GM23248 (cell line): ENCODE measurements at places on chromosomes 12 and 14. TPM values are rescaled to one million over a fixed set of nuclear protein-coding genes. Genes with fewer than 3 reads are reported as not detected.

The TM9SF1 gene
- total RNA-seq = 102 and 163 TPM in 2 replicates

The TAS2R20 gene
- total RNA-seq = 1.8 and 2.5 TPM in 2 replicates

GRCh38 chr14:30533126-30533525, 25.8 kb upstream of the G2E3 start:
- H3K4me3 ChIP-seq = no peak overlapping the region
- no peak overlapping the region for H3K27ac ChIP-seq
- H3K36me3 ChIP-seq = no peaks in the 10 kb centered on the region

DNA sequence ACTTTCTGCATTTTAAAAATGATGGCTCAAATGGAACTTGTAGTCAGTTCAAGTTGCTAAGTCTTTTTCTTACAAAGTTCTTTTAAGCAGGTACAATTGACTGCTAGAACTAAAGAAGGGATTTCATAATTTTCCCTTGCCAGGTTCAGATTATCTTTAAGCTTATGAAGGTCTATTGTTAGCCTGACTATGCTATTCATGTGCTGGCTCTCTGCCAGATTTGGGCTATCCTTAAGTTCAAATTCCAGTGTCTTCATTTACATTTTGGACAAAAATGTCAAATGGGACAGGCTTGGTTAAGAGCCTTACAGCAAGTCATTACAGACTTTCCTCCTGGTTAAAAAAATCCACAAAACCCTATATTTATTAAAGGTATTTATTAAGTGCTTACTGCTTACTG, 42.3 kb downstream of the INSM2 start:
- no peak overlapping the region for H3K27ac ChIP-seq
- peak; percentile 6 for DNase-seq
- no peaks in the 10 kb centered on the region for H3K27me3 ChIP-seq
- no peaks in the 10 kb centered on the region for H3K4me1 ChIP-seq
- no peak overlapping the region for H3K4me3 ChIP-seq

DNA sequence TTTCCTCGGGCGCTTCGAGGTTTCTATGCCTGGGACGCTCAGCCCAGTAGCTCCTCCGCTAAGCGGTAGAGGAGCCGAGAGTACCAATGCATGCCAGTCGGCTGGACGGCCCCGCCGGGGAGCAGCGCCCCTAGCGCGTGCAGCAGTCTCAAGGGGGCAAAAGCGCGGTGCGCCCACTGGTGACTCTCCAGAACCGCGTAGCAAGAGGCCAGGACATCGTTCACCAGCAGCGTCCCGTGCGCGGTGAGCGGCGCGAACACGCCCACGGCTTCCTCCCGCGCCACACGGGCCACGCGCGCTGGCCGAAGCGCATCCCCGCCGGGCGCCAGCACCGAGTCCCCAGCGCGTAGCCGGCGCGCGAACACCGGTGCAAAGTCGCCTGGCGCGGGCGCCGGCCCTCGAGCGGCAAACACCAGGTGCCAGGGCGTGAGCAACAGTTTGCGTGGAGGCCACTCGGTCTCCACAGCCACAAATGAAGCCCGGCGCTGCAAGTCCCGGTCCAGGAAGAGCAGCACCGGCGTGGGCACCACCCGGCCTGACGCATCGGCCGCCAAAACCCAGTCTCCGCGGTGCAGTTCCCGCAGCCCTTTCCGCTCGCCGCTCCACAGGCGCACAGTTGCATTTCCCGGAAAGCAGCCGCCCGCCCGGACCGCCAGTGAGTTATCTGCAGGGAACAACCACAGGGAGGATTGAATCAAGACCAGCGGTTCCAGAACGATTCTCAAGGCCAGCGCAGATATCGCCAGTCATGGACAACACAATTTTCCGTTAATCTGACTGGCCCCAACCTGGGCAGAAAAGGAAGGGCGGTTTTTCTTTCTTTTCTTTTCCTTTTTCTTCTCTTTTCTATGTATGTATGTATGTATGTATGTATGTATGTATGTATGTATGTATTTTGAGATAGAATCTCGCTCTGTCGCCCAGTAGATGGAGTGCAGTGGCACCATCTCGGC, 4.5 kb downstream of the DHH start:
- peaks cover 23% of the 10 kb centered on the region; the same call in 1 of the 2 replicates for H3K4me1 ChIP-seq
- no peaks in the 10 kb centered on the region for H3K36me3 ChIP-seq
- H3K4me3 ChIP-seq = peak overlapping the region; percentile 61
- DNase-seq = peak; percentile 73
- peaks cover 14% of the 10 kb centered on the region for H3K27me3 ChIP-seq

DNA sequence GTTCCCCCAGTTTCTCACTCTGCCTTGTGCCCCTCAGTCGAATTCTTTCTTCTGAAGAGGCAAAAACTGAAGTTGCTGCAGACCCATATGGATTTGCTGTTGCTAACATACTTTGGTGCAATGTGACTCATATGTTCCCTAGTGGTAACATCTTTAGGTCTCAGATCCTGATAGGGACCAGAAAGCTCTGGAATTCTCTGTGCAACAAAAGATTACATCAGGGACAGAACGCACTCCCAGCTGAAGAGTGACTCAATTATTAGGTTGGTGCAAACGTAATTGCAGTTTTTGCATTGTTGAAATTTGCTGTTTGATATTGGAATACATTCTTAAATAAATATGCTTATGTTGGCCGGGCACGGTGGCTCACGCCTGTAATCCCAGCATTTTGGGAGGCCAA, 8.2 kb upstream of the DHRS2 start:
- no peak overlapping the region for H3K27ac ChIP-seq
- H3K27me3 ChIP-seq = no peaks in the 10 kb centered on the region; the same call in 1 of the 2 replicates
- H3K4me1 ChIP-seq = no peaks in the 10 kb centered on the region
- DNase-seq = peak; percentile 31

DNA sequence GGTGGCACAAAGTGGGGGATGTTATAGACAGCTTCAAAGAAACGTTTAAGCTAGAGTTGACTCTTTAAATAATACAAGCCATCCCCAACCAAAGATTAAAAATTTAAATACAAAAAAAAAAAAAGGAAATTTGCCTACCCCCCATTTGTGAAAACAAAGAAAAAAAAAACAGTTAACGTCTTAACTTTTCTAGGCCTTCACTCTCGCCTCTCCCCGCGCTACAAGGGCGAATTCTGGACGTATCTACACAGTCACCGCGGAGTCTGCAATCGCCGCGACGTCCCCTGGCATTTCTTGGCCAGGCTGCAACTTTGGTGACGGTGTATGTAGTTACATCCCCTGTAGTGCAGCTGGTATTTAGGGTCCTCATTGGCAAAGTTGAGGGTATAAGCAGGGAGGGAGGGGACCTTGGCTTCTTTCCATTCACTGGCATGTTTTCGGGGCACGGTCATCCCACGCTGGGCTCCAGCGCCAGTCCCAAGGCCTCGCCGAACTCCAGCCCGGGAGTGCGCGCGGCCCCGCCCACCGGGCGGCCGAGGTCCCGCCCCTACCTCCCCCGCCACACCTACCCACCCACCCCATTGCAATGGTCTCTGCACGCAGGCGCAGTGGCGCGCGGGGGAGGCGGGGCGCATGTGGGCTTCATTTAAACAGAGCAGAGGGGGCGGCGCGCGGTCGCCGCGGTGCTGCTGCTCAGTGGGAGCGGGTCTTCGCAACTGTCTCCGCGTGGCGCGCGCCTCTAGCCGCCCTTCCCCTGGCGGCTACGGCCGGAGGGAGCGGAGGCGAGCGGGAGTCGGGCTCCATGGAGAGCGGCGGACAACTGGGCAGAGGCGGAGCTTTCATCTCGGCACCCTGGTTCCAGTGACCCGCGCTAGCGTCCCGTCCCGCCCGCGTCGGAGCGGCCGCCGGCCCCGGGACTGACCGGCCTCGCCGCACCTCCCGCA, at the start of gene NUDT4:
TSS of gene NUDT4 (plus strand) at position 674 of the 944 bp plus-strand sequence. CDS start 398 bp downstream, outside the sequence.
- peak within 1 kb of the TSS; percentile 100 for H3K4me3 ChIP-seq
- peak; percentile 94 for DNase-seq
- no peaks in the 10 kb centered on the region for H3K27me3 ChIP-seq
- H3K36me3 ChIP-seq = no peaks in the 10 kb centered on the region

DNA sequence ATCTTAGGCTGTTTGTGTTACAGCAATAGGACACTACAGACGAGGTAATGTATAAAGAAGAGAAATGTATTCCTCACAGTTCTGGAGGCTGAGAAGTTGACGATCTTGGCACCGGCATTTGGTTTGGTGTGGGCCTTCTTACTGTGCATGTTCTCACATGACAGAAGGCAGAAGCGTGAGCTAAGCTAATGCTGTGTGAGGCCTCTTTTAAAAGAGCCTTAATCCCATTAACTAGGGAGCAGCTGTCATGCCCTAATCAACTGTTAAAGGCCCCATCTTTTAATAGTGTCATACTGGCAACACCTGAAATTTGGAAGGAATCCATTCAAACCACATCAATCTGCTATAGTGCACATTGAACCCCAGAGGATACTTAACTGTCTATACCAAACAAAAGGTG, 992.9 kb downstream of the GALC start:
- no peaks in the 10 kb centered on the region for H3K36me3 ChIP-seq
- no peak overlapping the region for H3K4me3 ChIP-seq
- H3K27ac ChIP-seq = no peak overlapping the region

DNA sequence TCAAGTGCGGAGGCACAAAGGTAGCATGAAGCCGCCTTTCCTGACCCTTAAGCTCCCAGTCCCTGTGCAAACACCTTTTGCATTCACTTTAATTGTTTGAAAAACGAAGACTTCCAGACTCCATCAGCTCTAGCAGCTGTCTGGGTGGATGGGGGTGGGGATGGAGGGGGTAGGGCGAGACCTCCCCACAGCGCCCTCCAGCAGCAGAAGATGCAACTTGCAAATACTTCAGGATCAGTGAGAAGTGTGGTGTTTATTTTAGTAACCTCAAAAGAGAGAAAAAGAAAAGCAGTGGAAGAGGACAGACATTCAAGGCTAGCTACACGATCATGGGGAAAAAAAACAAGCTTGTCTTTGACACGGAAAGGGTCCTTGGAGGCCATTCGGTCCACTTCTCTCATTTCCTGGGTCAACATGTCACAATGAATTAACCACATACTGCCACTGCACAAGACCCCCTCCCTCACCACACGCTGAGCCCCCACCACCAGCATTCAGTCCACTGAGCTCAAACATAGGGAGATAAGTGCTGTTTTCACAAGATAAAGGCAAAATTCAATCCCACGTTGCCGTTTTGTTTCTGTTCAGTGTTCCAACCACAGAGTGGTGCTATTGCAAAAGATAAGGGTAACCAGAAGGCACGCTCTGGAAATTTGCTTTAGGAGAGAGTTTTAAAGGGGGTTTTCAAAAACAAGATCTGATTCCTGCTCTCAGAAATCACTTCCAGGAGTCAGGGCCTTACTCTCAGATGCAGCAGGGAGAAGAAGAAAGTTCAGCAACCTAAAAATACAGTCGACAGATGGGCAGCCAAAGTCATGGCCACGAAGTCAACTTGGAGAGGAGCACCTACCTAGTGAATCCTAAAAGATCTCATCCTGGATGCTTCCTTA, 3.3 kb upstream of the NTF3 start:
- peaks cover 67% of the 10 kb centered on the region for H3K27me3 ChIP-seq
- H3K27ac ChIP-seq = no peak overlapping the region
- 0 out of 2 replicates have a peak overlapping the region, but pooled peaks have one; percentile 27 for H3K4me3 ChIP-seq
- H3K36me3 ChIP-seq = no peaks in the 10 kb centered on the region

- no peak for DNase-seq
- H3K36me3 ChIP-seq = no peaks in the 10 kb centered on the region
- H3K27ac ChIP-seq = no peak overlapping the region
- H3K4me3 ChIP-seq = no peak overlapping the region
Observed at GRCh38 chr12:89436062-89436461, 83.8 kb upstream of the DUSP6 start.

GRCh38 chr12:66662179-66662578, 16.7 kb downstream of the GRIP1 start:
- H3K36me3 ChIP-seq = no peaks in the 10 kb centered on the region
- H3K4me1 ChIP-seq = no peaks in the 10 kb centered on the region
- H3K4me3 ChIP-seq = no peak overlapping the region
- H3K27me3 ChIP-seq = peaks cover 16% of the 10 kb centered on the region
- no peak for DNase-seq
- no peak overlapping the region for H3K27ac ChIP-seq

DNA sequence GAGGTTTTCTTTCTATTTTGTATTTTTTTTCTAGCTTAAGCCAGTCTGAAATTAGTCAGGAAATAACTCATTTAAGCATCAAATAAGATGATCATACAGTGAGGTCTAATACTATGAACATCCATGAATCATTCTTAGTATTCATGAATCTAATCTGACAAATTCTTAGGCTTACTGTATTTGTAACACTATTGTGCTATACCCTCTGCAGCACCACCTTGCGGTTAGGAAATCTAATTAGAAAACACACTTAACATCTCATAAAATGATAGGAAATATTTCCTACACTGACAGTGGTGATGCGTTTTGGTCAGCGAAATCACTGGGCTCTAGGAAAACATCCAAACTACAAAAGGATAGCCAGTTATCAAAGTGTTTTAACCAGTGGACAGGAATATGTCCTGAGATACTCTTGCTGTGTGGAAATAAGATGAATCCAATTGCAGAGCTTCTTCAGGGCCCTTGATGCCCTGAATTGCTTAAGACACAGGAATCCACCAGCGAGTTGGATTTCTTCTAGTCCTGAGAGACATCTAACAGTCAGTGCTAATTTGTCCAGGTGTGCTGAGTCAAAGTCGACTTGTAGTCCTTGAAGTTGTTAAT, 109.3 kb upstream of the MYF6 start:
- H3K4me1 ChIP-seq = peaks cover 51% of the 10 kb centered on the region
- peak; percentile 82 for DNase-seq
- no peaks in the 10 kb centered on the region for H3K36me3 ChIP-seq
- H3K27ac ChIP-seq = peak overlapping the region; percentile 45; the same call in 1 of the 2 replicates

- DNase-seq = no peak
- H3K4me1 ChIP-seq = peaks cover 2% of the 10 kb centered on the region
- no peaks in the 10 kb centered on the region for H3K27me3 ChIP-seq
- H3K36me3 ChIP-seq = no peaks in the 10 kb centered on the region
Observed at GRCh38 chr14:51236314-51236713, 3.7 kb upstream of the TMX1 start.

- H3K4me3 ChIP-seq = no peak overlapping the region
- no peaks in the 10 kb centered on the region for H3K36me3 ChIP-seq
- peaks cover 22% of the 10 kb centered on the region; the same call in 1 of the 2 replicates for H3K27me3 ChIP-seq
- no peak for DNase-seq
- H3K27ac ChIP-seq = no peak overlapping the region
Observed at GRCh38 chr14:64692986-64693809, 11.0 kb upstream of the PLEKHG3 start.

- no peaks in the 10 kb centered on the region for H3K36me3 ChIP-seq
- H3K4me3 ChIP-seq = 0 out of 2 replicates have a peak overlapping the region, but pooled peaks have one; percentile 4
- no peaks in the 10 kb centered on the region for H3K27me3 ChIP-seq
- H3K4me1 ChIP-seq = peaks cover 18% of the 10 kb centered on the region
- DNase-seq = peak; percentile 77
Observed at GRCh38 chr12:124720681-124721500, 142.8 kb downstream of the SCARB1 start.
